Stimulated activated CD4-positive, alpha-beta T cell treated with anti-CD3 and anti-CD28 coated beads, Interleukin-1b, Interleukin-23, amount 100 ng/mL, for 24 hours (primary cell): ENCODE measurements at places on chromosomes 11 and 22.
A peak's percentile ranks its signal among the peaks of the same experiment; 100 is the strongest.

- DNase-seq: no peak
Measured at GRCh38 chr11:87957961-87958360, 217.3 kb downstream of the RAB38 start.

DNA sequence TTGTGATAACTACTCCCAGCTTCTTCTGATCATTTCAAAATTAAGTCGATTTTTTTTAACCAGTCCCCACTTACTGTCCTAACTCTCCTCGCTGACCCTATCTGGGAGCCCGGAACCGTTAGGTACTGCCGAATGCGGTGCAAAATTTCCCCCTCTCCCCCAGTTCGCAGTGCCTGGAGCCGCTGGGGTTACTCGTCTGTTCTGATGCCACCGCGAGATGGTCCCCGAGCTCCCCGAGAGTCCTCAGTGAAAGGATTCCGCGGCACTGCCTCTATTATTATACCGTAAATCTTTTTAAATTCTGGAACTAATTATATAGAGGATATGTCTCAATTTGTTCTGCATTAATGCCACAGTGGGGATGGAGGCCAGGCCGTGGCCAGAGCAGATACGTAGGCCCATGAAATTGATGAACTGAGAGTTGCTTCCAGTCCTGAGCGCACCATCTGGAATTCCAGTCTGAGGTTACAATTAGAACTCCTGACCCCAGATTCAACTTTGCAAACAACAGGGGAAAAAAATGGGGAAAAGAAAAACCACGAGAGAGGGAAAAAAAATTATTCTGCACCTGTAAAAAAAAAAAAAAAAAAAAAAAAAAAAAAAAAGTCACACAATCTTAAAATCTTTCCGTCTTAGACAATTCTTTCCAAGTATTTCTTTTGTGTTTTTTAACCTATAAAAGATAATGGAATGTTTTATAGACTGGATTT is 4.3 kb upstream of the WT1 start:
- no peak for DNase-seq

- DNase-seq: no peak
Measured at GRCh38 chr11:77085652-77086051, 17.0 kb upstream of the OMP start.

- no peak for DNase-seq
Measured at GRCh38 chr11:68904248-68904847, 657 bp downstream of the IGHMBP2 start.

- DNase-seq: no peak
Measured at GRCh38 chr22:46458525-46458924, 78.9 kb downstream of the CELSR1 start.

- DNase-seq: no peak
Measured at GRCh38 chr11:95364324-95365295, 133.6 kb upstream of the SESN3 start.

- DNase-seq: no peak
Measured at GRCh38 chr11:79458709-79459108, 17.9 kb upstream of the TENM4 start.

- DNase-seq: peak; percentile 65
Measured at GRCh38 chr11:11966826-11967668, 41.4 kb downstream of the DKK3 start.

GRCh38 chr11:64120951-64121569 is 44.9 kb downstream of the MACROD1 start:
- no peak for DNase-seq

- no peak for DNase-seq
Measured at GRCh38 chr11:62652161-62653006, 718 bp downstream of the INTS5 start.

- no peak for DNase-seq
Measured at GRCh38 chr22:40679249-40679963, at the start of gene MCHR1. TSS of gene MCHR1 (plus strand) at chr22:40679484. CDS start at chr22:40679653, 169 bp downstream.

DNA sequence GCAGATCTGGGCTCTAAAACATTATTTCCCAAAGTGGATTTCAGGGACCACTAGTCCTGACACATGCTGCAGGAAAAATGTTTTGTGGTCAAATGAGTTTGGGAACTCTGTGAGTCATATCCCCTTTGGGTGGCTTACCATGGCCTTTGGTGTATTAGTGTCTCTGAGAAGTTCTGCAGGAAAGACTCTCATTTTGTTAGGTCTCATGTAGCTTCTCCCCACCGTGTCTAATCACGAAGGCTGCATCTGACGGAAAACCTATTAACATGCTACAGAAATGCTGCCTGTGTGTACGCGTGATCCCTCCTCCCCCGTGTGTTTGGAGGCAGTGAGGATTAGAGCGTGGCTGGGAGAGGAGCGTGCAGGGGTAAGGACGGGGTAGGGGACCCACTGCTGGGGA is 191.7 kb downstream of the ST3GAL4 start:
- no peak for DNase-seq

DNA sequence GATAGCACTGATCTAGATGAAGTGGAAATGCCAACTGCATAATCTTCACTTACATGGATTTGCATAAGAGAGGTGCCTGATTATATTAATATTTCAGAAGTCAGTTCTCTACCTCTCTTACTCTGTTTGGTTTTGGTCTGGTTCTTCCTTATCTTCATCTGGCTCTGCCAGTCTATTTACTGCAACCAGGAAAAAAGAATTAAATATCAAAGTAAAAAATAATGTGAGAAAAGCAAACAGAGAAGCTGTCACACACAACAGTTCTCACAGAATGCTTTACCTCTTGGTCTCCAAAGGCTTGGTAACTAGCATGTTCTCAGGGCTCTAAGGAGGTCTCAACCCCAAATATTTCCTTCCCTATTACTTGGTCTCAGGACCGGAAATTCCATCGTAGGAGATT is 6.7 kb downstream of the VSIG10L2 start:
- no peak for DNase-seq

DNA sequence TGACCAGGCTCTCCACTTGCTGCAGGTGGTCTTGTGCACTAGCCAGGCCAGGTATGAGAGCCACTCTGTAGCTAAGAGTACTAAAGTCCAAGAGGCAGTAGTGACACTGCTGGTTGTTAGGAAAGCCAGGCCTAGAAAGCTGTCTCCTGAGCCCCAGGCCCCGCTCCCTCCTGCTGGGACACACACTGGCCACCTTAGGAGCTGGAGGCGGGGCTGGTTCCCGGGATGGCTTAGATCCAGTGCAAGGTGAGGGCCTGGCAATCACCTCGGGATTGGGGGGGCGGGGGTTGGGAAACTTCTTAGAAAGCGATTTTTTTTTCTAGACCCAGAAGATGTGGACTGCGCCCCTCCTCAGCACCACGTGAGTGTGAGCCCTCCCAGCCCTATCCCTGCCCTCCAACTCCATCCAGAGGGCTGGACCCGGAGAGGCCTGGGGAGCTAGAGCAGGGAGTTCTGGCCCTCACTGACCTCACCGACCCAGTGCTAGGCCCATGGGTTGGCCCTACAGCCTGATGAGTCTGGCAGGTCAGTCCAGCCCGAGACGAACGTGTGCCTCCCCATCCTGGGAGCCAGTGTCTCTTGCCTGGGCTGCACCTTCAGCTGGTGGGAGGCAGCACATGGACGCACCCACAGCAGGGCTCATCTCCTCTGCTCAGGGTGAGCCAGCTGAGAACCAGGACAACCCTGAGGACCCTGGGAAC is 18.1 kb downstream of the SLC37A2 start:
- DNase-seq: no peak

DNA sequence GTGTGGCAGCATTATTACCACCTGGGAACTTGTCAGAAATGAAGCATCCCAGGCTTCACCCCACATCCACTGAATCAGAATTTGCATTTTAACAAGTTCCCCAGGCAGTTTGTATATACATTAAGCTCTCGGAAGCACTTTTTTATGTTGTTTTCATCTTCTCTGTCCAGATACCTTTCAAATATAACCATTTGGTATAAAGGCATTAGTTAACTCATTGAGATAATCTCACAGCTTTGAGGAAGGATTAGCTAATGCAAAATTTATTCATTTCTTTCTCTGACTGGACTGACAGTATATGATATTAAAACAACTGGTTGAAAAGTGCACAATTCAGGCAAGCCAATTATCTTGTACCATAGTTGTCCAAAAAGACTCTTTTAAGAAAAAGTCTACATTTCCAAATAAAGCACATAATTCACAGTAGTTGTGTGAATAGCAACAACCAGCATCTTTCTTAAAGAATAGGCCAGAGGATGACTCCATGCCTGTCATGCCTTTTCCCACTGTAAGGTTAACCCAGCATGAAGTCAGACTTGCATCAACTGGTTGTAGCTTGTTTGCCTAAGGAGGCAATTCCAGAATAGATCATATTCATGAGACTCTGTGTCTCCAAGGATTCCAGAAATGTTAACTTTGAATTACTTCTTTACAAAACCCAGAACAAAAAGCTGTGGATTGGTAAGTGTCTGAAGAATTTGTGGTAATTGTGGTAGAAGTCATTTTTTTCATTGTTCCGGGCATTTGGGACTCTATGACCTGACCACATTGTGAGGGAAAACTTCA is 254.3 kb upstream of the SESN3 start:
- no peak for DNase-seq

GRCh38 chr11:7384691-7385090 is 100.6 kb upstream of the OLFML1 start:
- DNase-seq: no peak

GRCh38 chr22:31616315-31616980 is 45.6 kb downstream of the PISD start:
- DNase-seq: peak; percentile 21
